ENCODE measurements at places on chromosomes 7 and 10. TPM values are rescaled to one million over a fixed set of nuclear protein-coding genes. Genes with fewer than 3 reads are reported as not detected.

DNA sequence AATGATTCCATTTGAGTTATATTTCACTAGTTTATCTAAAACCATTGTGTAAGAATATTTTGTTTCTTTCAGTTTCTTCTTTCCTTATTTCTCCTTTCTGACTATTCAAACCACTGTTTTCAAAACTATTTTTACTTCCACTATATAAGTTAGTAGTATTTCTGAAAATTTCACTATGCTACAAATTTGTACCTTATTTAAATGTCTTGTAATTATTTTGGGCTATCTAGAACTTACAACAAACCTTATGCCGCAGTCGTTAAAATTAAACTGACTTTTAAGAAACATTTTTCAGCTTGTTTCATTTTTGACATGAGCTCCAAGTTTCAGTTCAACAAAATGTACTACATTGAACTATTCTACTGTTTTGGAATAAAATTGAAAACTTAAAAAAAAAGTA is 1.8 kb downstream of the TFEC start:
- no peak for DNase-seq

GRCh38 chr7:116610210-116610609 is 61.8 kb upstream of the MET start:
- no peak for DNase-seq

GRCh38 chr7:149459540-149460452 is 1.1 kb downstream of the ZNF777 start:
- no peak for DNase-seq

DNA sequence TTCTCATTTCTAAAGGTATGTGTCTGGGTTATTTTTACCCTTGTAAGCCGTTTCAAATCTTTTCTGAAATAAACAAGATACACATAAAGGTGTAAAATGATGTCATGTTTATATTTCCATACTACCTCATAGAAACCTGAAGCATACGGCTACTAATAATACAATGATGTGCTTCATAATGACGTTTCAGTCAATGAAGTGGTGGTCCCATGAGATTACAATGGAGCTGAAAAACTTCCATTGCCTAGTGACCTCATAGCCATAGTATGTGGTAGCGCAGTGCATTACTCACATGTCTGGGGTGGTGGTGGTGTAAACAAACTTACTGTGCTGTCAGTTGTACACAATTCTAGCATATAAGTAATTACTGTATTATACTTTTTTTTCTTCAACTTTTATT is 24.9 kb downstream of the EPDR1 start:
- DNase-seq = no peak

DNA sequence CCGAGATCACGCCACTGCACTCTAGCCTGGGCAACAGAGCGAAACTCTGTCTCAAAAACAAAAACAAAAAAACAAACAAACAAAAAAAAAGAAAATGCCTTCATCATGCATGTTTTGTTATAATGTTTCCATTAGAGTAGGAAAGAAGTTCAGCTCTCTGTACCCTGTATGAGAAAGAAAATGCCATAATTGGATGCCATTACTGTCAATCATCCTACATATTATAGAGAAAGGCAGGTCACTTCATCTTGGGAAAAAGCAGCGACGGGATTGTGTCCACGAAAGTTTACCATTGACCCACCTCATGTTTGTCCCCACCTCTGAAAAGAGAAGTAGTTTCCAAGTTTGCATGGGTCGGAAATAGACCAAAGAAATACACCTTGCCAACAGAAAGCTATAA is 33.8 kb downstream of the SEC61G start:
- DNase-seq = no peak

SGPL1 gene
- total RNA-seq = 30.4 TPM

NAT16 gene
- not detected for total RNA-seq

Data from ovary (tissue), 10 donors.